ENCODE measurements at places on chromosomes 3 and 15.

- no peak for DNase-seq
Observed at GRCh38 chr3:31579828-31580227, 47.1 kb downstream of the STT3B start.

DNA sequence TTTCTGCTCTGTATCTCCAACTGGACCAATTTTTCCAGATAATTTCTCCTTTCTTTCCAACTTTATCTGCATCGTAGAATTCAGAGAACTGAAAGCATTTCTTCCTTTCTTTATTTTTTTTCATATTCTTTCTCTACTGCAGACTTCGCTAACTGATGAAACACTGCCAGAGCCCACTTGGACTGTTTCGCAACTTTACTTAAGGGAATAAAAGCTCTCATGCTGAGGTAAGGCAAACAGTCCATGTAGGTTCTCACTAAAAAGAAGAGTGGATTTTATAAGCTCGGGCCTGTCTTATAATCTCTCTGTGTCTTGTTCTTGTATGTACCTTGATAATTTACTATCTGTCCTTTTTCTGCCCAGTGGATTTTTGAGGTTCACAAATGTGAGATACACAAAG lies 163.5 kb downstream of the CNTN4 start:
- no peak for DNase-seq

DNA sequence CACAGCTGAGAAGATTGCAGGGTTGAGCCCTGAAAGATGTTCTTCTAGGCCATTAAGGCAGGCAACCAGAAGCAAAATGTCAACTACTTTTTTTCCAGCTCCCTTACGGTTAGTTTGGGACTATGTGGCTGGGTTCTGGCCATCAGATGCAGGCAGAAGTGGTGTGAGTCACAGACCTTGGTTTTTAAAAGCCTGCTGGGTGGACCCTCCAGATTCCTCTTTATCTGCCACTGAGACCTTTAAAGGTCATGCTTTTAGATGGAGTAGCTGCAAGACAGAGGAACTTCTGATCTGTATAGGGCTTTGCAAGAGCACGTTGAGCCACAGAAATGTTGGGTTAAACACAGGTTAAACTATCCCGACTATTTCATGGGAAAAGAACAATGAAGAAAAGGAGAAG lies 102.9 kb downstream of the CHST2 start:
- DNase-seq: no peak

- DNase-seq: no peak
Observed at GRCh38 chr3:17765819-17766472, 23.5 kb upstream of the TBC1D5 start.

GRCh38 chr15:43977072-43977884 lies 150.5 kb downstream of the WDR76 start:
- no peak for DNase-seq

DNA sequence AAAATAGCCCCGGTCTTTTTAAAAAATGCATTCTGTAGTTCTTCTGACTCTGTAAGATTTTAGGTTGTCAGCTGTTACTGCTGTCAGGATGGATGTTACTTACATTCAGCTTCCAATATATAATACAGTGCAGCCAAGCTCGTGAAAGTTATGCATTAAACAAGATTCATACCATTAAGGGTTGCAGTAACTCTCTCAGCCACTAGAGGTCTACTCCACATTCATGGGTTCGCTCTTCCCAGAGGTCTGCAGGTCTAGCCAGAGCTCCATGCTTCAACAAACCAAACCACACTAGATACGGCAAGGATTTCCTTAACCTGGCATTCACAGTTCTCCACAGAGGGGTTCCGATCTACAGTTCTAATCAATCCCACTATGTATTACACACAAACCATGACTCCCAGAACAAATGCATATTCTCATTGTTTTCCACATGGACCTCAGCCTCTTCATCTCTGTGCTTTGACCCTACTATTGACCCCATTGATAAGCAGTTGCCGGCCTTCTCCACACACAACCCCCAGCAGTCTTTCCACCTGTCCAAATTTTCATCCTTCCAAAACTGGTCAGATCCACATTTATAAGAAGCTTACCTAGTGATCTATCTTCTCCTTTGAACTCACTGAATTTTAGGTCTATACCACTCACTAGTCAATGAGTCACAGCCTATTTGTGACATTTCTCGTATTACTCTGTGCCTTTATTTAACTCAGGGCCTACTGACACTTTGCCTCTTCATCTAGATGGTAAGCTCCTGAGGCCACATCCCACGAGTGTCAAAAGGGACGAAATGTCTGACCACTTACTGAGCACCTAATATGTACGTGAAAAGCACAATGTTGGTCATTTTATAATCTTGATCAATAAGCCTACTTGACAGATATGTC lies 33.7 kb downstream of the RORA start:
- DNase-seq: peak; percentile 19

DNA sequence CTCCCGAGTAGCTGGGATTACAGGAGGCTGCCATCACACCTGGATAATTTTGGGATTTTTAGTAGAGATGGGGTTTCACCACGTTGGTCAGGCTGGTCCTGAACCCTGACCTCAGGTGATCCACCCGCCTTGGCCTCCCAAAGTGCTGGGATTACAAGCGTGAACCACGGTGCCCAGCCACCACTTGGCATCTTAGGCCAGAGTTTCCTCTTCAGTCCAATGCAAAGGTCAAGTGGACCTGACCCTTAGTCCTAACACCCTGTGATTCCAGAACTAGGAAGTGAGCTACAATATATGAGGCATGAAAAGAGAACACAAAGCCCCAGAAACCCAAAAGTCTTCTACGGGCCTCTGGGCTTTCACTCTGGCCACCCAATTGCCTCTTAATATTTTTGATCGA lies 5.3 kb downstream of the MYLK start:
- DNase-seq: no peak

DNA sequence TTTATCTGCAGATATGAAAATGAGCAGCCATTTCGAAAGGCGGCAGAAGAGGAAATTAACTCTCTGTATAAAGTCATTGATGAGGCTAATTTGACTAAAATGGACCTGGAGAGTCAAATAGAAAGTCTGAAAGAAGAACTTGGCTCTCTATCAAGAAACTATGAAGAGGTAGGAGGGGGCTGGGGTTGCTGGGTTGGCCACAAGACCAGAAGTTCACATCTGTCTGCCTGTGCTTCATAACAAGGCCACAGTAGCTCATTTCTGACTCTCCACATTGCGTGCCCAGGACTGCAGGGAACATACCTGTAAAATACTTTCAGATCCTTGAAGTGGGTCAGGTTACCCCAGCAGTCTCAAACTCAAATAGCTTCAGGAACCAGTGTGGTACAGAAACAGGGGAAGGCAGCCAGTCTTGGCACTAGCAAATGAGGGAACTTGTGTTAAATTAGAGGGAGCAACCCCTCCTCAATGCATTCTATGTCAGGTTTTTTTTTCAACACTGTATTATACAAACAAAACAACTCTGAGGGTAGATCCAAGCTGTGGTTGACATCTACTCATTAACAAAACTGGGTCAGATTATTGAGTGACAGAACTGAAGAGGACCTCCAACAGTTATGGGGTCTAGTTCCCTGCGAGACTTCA lies 48.7 kb downstream of the BFSP2 start:
- no peak for DNase-seq

DNA sequence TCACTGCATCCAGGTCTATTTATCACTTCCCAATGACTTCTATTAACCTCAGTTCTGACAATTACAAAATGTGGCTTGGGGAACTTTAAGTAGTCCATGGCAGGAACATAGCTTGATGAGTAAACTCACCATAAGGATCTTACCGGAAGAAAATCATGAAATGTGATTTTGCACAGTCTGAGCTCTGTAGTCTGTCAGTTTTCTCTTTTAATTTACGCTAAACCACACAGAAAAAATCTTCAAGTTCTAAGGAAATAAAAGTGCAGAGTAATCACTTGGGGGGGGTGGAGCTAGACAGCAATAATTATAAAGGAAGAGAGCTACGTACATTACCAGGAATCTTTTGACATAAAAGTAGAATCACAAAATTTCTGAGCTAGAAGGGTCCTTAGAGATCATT lies 9.2 kb downstream of the TBC1D5 start:
- no peak for DNase-seq

GRCh38 chr3:31831591-31831990 lies 149.5 kb downstream of the OSBPL10 start:
- no peak for DNase-seq

- no peak for DNase-seq
Observed at GRCh38 chr3:197501879-197502620, 53.7 kb downstream of the BDH1 start.

DNA sequence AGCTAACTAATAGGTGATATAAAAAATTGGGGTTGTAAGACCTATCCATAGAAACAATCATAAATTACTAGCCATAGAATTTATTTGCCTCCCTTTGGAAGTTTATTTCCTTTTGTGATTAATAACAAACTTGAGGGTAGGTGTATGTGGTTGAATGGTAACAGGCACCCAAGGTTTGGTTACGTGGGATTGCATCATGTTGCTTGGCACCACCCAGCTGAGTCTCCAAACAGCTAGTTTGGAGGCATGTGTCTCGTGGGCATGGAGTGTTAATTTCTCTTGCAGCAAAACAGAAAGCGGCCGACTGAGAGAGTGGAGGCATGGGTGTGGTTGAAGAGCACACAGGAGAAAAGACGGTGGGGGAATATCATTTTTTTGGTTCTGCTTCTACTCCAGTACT lies 441.4 kb downstream of the CNTN4 start:
- DNase-seq: no peak

GRCh38 chr3:125129512-125129997 lies 73.8 kb upstream of the HEG1 start:
- peak; percentile 46 for DNase-seq

- DNase-seq: no peak
Observed at GRCh38 chr3:187799942-187800641, 54.8 kb upstream of the BCL6 start.

DNA sequence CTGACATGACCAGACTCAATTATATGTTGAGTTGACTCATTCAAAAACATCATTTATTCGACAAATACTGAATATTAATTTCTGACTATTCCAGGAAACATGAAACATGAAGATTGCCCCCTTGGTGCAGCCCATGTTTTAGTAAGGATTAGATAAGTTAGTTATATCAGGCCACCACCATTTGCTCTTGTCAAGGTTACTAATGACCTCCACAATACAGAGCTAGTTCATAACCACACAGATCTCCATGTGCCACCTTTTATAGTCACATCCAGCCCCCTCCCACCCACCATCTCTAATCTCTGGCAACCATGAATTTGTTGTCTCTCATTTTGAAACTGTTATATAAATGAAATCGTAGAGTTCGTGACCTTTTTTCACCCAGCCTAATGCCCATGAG lies 15.7 kb downstream of the KLHL18 start:
- DNase-seq: no peak

- DNase-seq: no peak
Observed at GRCh38 chr3:81913886-81914663, 152.6 kb upstream of the GBE1 start.

DNA sequence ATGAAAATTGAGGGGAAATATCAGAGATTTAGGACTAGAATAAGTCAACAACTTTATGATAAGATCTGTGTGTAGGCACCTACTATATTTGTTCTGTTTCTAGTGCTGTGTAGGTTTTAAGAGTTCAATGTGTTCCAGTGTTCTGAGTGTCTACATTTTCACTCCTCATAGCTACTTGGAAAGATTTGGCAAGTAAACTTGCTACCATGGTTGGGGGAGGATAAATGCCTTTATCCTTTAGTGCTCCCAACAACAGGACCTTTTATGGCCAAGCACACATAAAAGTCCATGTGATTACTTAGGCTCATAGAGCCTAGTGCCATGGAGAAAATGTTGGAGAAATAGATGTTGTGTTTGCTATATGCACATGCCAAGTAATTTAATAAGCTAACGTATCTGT lies 64.0 kb downstream of the LYSMD4 start:
- DNase-seq: no peak

- DNase-seq: no peak
Observed at GRCh38 chr3:196633555-196634151, 5.8 kb upstream of the NRROS start.

DNA sequence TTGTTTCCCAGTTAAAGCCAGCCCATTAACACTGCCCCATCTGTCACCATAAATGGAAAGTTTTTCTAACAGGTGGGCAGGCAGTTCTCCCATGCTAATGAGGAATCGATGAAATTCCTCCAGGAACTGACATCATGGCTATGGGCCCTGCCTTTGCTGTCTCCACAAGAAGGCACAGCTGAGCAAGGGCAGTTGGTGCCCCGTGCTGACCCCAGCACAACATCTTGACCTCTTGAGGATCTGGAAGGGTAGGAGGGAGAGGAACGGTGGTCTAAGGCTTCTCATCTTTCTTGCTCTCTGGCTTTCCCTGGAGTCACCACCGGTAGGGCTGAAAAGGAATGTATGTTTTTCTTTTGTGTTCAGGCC lies 46.7 kb downstream of the CHCHD6 start:
- DNase-seq: no peak

GRCh38 chr3:16481546-16481897 lies 32.0 kb downstream of the RFTN1 start:
- DNase-seq: no peak

- DNase-seq: no peak
Observed at GRCh38 chr3:10557250-10557649, 51.9 kb upstream of the ATP2B2 start.

GRCh38 chr15:74176262-74177214 lies 3.0 kb downstream of the ISLR start:
- no peak for DNase-seq

- DNase-seq: no peak
Observed at GRCh38 chr3:13419505-13420044, 547 bp downstream of the NUP210 start.

GRCh38 chr15:59887211-59887610 lies 116.9 kb upstream of the FOXB1 start:
- no peak for DNase-seq

GRCh38 chr15:75229191-75230015 lies 27.7 kb downstream of the C15orf39 start:
- no peak for DNase-seq

DNA sequence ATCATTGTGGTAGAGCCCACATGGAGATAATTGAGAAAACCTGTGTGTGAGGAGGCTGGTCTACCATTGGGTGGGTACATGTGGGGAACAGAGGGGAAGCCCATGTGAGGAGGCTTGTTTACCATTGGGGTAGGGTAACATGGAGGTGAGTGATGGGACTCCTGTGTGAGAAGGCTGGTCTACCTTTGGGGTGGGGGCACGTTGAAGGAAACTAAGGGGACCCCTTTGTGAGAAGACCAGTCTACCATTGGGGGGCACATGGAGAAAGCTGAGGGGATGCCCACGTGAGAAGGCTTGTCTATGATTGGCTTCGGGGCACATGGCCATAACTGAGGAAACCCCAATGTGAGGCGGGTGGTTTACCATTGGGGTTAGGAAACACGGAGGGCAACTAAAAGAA lies 158.5 kb downstream of the FBLN2 start:
- DNase-seq: no peak

GRCh38 chr3:15327941-15328340 lies 4.4 kb downstream of the SH3BP5 start:
- DNase-seq: peak; percentile 50

- DNase-seq: no peak
Observed at GRCh38 chr3:69941439-69942176, 57.9 kb upstream of the SAMMSON start.

GRCh38 chr3:129033633-129034321 lies 26.8 kb upstream of the GP9 start:
- DNase-seq: no peak

GRCh38 chr15:65264863-65265430 lies 21.7 kb downstream of the PARP16 start:
- no peak for DNase-seq

- DNase-seq: no peak
Observed at GRCh38 chr3:194465920-194466570, 20.8 kb downstream of the ATP13A3 start.

All from COR-L47 (cell line).